ENCODE measurements at places on chromosomes 11 and 22.

- DNase-seq = peak; percentile 31
Measured at GRCh38 chr22:26891429-26891828, 234.0 kb downstream of the MIAT start.

DNA sequence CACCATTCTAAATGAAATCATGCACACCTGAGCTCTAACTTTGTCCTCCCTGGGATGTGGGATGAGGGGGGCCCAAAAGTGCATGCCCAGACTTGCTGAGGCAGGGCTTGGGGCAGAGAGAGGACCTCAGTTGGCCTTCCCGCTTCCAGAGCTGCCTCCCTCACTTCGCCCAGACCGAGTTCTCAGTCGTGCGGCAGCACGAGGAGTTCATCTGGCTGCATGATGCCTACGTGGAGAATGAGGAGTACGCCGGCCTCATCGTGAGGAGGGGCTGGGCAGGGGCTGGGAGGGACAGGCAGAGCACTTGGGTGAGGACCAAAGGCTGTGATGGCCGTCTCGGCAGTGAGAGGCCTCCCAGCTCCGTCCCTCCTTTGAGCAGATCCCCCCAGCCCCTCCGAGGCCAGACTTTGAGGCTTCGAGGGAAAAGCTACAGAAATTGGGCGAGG, 8.2 kb downstream of the CFL1 start:
- no peak for DNase-seq

DNA sequence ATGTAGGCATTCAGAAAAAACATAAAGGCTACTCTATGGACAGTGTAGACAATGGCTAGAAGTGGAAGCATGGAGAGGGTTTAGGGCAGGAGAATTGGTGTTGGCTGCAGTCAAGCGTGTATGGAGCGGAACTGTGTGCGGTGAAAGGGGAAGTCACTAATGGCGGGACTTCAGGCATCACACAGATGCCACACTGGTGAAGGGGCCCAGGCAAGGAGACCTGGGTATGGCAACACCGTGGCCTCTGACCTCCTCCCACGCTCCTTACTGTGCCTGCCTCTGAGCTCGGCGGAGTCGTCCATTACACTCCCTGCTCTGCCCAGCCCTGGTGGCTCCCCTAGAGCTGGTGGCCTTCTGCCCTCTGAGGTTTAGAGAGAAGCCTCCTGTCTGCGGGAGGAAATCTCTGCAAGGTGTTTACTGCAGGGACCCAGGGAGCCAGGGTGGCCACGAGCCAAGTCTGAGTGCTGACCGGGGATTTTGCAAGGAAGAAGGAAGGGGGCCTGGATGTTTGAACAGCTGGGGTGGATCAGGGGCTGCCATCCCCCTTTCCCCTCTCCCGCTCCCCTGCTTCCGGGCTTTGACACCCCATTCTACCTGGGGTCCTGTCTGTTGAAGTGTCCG, 75.1 kb upstream of the TSPAN18 start:
- no peak for DNase-seq

- no peak for DNase-seq
Measured at GRCh38 chr11:2185324-2186085, 13.9 kb upstream of the TH start.

DNA sequence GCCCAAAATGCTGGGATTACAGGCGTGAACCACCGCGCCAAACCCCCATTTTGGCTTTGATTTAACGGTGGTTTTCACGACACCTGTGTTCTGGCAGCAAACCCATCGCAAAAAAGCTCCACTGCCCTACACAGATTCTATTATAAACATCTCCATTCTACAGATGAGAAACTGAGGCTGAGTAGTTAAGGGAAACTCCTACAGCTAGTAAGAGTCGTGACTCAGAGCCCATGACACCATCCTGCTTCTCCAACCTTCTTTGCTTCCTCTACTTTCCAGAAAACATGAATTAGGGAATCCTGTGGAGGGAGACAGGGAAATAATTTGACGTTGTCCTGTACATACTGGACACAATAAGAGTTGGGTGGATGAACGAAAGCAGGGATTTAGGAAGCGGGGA, 429 bp upstream of the SNX15 start:
- no peak for DNase-seq

GRCh38 chr11:66366844-66367477, 4.6 kb downstream of the SLC29A2 start:
- DNase-seq = no peak

DNA sequence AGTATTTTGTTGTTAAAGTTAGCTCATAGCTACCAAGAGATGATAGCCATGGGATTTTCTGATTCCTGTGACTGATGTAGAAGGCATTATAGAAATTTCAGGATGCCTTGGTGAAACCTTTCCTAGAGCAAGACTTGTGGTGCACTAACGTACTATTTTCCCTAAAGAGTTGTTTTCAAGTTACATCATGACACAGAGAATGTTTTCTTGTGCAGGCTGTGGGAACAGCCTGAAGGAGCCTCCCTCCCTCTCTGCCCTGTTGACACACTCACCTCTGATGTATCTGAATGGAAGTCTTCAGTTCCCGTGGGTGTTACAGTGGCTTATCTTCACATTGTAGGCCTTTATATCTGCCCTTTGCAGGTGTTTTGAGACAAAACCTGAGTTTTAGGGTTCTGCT, 121.6 kb downstream of the LDLRAD3 start:
- no peak for DNase-seq

DNA sequence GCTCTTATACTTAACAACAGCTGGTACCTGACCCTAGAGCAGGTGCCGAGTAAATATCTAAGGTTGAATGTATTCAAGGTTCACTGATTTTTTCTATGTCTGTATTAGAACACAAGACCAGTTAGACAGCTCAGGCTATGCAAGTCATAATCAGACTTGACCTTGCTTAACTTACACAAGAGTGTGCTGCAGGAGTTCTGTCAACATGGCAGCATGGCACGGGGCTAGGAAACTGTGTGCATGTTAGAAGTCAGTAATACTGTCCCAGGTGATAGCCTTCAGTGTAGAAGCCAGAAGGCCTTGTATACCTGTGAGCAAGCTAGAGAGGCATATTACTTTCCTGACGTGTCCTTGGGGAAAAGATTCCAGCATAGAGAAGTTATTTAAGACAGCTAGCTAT, 253.1 kb downstream of the FAT3 start:
- DNase-seq = no peak

DNA sequence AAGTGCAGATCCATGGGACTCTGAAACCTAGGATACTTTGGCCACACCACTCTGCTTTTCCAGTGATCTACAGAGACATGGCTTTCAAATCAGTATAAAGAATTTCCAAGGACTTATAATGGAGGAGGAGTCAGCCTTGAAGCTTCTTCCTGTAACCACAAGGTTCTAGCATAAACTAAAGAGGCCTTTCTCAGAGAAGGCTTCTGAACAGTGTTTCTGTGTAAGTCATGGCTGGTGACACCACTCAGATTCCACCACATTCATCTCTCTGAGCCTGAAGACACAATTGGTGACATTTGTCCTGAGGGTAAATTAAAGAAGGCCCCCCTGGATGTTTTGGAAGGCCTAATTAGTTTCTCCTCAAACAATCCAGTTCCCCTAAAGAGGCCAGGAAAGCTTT, 29.0 kb upstream of the ADORA2A start:
- DNase-seq = no peak

DNA sequence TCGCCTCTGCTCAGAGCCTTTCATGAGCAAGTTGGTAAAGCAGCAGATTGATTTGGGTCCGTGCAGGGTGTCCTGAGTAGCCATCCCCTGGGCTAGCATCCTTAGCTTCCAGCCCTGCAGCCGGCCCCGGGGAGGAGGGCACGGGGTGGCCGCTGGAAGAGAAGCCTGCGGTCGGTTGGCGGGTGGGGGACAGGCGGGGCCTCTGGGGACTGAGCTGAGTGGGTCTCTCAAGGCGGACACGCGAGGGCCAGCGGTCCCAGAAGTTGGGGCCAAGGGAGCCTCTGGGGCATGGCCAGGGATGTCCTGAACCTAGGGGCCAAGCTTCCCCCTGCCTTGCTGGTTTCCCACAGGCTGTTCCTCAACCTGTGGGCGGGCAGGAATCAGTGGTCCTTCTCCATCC, 143.0 kb downstream of the TBC1D22A start:
- no peak for DNase-seq

GRCh38 chr11:19076744-19077589, 16.4 kb upstream of the MRGPRX2 start:
- DNase-seq = peak; percentile 53

GRCh38 chr22:40036591-40037225, 42.0 kb downstream of the FAM83F start:
- peak; percentile 70 for DNase-seq

GRCh38 chr11:11461473-11461872, 108.4 kb upstream of the CSNK2A3 start:
- DNase-seq = no peak

GRCh38 chr11:20010156-20010850, 150.0 kb downstream of the DBX1 start:
- DNase-seq = no peak

DNA sequence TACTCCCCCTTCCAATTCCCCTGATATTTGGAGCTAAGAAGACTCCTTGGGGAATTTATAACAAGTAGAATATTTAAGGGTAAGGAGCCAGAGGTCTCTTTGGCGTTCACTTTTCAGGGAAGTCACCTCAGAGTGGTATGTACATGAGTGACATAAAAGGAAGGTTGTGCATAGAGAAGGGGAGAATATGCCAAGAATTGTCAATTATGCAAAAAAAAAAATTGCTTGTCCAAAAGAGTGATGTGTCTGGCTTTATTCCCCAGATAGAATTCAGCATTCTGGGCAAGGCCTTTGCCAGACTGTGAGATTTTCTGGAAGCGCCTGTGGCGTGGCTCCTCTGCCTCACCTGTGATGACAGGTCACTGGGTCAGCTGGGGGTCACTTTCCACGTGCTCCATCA, 170.2 kb downstream of the MIAT start:
- DNase-seq = no peak

DNA sequence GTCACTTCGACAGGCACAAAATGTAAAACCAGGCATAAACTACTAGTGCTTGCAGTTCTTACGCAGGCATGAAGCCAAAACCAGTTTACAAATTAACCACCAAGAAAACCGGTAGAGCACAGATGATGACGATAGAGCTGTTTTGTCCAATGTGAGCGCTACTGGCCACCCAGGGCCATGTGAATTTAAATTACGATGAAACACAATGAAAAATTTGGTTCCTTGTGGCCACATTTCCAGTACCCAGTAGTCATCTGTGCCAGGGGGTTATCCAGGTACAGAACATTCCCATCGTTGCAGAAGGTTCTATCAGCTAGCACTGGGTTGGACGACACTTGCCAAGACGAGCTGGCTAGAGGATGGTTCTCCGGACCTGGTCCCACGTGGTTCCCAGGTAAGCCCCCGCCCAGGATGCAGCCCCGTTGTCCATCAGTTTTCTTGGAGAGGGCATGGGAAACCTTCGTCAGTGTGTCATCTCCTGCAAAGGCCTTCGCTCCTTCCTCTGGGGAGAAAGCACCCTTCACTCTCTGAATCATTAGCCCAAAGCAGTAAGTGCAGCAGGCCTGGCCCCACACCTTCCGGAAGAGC, 1.1 kb upstream of the CD81 start:
- no peak for DNase-seq

DNA sequence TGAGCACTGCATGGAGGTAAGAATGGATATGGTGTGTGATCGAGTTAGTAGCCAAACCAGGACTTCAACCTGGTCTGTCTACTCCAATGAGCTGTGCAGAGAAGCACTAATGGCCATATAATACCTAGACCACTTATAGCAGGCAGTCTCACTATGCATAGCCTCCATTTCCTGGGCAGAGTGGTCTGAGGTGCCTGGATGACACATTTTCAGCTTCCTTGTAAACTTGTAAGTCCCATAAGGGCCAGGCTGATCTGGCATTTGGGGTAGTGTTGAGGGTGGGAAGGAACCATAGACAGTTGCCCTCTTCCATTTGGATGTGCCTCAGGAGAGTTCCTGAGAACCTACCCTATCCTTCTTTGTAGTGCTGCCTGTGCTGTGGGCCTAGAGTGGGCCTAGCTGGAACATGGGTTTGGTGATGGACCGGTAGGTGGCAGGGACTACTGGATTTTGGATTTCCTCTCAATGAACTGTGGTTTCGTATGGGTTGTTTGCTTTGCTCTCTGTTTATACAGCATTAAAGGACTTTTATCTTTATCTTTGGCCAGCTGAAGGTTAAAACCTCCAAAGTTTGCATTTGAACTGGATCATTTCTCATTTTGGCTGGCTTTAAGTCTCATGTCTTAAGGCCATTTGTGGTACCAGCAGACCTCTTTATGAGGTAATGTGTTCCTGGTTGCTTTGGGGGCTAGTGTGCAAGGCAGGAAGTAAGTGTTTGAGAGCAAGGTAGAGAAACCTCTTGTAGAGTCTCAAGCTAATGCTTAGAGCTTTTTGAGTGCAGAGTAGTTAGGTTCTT, 86.9 kb downstream of the STIM1 start:
- no peak for DNase-seq

Measured in astrocyte of the spinal cord (primary cell).